Activated T-cell treated with anti-CD3 and anti-CD28 coated beads, Interleukin-2, amount 50 U/mL, for 72 hours (primary cell): ENCODE measurements at places on chromosomes 4 and X.

- DNase-seq: no peak
Measured at GRCh38 chr4:168664242-168664891, 167.5 kb downstream of the PALLD start.

DNA sequence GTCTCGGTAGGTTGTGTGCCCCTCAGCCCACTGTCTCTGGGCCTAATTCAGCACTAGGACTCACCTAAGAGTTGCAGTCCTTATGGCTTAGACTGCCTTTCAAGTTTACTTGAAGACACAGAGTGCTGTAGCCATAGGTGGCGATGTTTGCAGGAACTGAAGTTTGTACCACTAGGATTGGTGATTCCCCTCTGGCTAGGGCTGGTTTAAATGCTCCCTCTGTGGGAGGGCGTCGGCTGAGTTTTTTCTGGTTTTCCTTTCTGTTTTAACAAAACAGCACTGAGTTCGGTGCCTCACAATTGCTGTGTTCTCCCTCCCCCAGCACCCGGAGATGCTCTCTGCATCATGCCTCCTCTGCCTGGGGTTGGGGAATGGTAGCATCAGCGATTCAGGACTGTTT, 480.9 kb downstream of the PCDH11X start:
- no peak for DNase-seq

DNA sequence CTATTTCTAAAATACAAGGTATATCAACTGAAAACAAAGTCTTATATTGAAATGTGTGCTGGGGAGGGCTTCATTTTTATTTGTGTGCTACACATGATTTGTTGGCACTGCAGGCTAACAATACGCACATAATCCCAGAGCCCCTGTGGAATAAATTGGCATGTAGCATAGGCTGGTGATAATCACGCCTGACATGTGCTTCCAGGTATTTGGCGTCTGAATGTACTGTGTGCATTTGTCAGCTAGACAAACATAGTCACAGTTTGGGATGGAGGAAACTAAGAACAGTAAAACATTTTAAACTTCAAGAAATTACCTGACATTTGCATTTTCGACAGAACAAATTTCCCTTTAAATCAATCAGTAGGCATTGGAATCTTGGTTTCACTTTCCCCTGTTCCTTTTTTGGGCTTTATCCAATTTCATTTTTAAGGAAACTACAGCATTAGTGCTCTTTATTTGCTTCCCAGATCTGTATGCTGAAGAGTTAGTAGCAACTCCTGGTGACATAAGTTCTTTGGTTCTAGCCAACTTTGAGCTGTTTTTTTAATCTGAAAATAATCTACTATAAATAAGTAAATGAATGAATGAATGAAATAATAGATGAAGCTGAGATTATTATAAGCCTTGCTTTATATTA, 472.3 kb downstream of the PDHA2 start:
- DNase-seq: no peak

GRCh38 chrX:19807414-19807813, 80.0 kb downstream of the SH3KBP1 start:
- DNase-seq: no peak
